ENCODE measurements at places on chromosomes 6 and 20.

- DNase-seq: peak; percentile 42
Measured at GRCh38 chr20:53216478-53216855, 244.3 kb downstream of the TSHZ2 start.

DNA sequence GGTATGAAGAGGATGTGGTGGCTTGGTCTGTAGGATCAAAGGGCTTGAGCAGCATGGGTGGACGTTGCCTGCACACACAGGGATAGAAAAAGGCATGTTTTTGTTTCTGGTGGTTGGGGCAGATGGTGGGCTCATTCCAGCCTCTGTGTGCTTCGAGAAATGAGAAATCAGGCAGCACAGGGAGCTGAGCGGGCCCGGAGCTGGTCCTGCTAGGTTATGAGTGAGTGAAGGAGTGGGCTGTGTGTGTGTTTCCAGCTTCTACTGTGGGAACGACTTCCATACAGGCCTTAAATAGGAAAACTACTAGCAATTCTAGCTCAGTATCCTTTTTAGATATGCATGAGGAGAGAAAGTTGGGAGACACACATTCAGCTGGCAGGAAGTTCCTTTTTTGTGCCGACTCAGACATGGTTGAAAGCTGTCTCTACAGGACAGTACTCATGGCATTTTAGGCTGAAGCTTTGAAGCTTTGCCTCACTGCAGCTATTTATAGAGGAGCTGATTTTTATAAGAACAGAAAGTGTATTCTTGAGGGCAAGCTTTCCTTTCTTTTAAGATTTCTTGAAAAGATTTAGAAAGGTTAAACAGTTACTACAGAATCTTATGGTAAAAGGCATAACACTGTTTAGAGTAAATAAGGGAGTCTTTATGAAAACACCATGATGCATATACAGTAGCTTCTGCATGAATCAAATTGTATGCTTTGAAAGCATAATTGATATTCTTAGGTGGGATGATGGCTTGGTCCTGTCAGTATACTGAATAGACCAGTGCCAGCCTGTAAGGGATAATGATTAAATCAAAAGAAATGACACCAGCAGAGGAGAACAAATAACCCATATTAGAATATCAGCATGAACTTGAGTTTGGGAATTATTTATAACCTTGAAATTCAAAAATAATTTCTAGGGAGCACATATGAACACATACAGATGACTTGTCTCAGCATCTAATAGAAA, 104.0 kb upstream of the MAN1A1 start:
- no peak for DNase-seq

- no peak for DNase-seq
Measured at GRCh38 chr6:24419526-24419925, 16.8 kb downstream of the MRS2 start.

GRCh38 chr6:20441236-20441635, 39.6 kb downstream of the E2F3 start:
- no peak for DNase-seq

GRCh38 chr6:122069932-122070331, 329.5 kb upstream of the HSF2 start:
- DNase-seq: no peak

GRCh38 chr6:87210979-87211378, 55.6 kb downstream of the ZNF292 start:
- DNase-seq: peak; percentile 4

- DNase-seq: no peak
Measured at GRCh38 chr6:5378331-5378730, 117.0 kb downstream of the FARS2 start.

DNA sequence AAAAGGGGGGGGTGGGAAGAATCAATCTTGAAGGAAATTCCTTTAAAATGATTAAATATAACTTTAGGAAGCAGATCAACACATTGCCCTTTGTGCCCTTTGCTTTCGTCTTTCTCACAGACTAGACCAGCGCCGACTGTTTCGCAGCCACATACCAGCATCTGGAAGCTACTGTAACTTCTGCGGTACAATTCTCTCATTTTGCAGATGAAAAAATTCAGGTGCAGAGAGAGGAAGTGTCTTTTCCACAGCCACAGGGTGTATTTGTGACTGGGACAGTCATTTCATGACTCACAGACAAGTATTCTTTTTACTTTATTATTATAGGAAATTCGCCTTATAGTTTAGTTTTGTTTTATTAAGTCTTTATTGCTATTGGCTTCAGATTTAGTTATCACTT, 84.2 kb downstream of the UST start:
- DNase-seq: peak; percentile 59

GRCh38 chr6:84390851-84391250, 163.4 kb upstream of the CEP162 start:
- no peak for DNase-seq

- no peak for DNase-seq
Measured at GRCh38 chr20:50866036-50866685, 65.1 kb downstream of the ADNP start.

DNA sequence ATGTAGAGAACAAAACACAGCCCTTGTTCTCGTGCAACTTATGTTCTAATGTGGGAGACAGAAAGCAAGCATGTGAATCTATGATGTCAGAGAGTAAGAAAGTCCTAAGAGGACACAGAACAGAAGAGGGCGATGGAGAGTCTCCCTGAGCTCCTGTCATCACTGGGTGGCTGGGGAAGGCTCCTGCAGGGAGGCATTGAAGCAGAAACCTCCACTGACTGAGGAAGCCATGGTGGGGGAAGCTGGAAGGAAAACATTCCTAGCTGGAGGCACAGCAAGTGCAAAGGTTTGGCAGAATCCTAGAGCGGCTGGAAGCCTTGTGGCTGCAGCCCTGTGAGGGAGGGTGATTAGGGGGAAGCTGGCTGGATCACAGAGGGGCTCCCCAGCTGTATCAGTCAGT, 248.0 kb downstream of the CDH26 start:
- DNase-seq: no peak

- DNase-seq: peak; percentile 95
Measured at GRCh38 chr6:30721198-30722024, 1.3 kb downstream of the TUBB start.

DNA sequence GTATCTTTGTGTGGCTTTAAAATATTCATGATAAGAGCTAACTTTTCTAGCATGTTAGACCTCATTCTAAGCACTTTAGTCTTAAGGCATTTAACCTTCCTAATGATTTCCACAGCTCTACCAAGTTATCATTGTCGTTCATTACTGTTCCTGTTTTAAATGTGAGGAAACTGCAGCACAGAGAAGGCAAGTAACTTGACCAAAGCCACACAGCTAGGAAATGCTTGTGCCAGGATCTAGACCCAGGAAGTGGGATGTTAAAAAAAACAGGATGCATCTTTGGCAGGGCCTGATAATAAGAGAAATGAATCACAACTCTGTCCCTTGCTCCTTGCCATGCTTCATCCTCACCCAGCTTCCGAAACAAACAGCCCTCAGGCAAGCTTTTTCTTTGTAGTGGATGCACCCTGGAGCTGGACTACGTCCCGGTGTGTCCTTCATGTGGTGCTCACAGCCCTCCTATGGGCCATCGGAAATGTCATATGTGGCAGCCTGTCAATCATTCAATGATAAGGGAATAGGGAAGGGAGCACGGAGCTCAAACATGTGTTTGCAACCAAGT, 196.9 kb upstream of the RREB1 start:
- no peak for DNase-seq

DNA sequence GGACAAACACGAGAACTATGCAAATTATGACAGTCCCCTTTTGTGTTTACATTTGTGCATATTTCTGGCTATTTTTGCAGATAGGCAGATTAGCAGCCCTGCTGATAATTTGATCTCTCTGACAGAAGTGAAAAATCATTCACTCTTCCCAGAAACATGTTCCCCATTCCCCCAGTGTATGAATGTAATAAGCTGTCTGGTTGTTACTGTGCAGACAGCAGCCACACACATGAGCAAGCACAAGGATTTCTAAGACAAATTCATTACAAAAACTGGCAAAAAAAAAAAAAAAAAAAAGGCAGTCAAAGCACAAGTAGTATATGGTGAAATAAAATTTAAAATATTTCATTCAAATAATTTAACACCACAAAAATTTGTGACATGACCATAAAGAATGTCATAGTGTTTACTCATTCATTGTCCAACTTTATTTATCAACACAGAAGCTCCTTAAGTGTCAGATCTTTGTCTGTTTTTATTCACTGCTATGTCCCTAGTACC, 95.5 kb upstream of the VGLL2 start:
- no peak for DNase-seq

DNA sequence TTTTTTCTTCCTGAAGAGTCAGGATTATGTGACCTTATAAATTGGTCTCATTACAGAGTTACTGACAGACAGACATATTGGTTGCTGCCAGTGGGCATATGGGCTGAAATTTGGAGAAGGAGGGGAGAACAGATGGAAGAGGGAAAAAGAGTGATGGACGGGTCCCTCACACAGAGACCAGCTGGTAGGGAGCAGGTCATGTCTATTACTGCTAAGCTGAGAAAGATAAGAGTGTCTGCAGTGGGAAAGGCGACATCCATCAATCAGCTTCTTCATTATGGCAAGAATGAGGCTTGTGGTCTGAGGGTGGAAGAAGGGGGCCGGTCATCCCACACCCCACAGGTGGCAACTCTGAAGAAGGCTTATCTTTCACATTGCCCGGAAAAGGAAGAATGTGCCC, 353.8 kb upstream of the RSPO3 start:
- DNase-seq: no peak

GRCh38 chr6:47134476-47135189, 92.5 kb upstream of the ADGRF1 start:
- no peak for DNase-seq

- DNase-seq: no peak
Measured at GRCh38 chr6:34082864-34083626, 62.8 kb downstream of the GRM4 start.

DNA sequence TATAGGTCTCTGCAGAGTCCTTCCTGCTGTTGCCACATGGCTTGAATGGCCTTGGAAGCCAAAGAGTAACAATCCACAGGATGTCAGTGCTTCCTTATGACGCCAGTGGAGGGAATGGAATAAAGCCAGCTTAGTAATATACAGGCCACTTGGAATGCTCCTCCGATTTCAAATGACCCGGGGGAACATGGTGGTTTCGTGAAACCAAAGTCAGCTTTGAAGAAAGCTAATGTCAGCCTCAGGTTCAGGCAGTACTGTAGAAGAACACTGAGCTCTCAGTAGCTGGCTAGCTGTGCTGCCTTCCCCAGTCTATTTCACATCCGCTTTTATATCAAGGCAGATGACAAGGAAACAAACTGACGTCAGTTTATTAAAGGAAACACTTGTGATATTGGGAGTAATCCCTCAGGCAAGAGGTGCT, 189.1 kb downstream of the DTNBP1 start:
- no peak for DNase-seq

DNA sequence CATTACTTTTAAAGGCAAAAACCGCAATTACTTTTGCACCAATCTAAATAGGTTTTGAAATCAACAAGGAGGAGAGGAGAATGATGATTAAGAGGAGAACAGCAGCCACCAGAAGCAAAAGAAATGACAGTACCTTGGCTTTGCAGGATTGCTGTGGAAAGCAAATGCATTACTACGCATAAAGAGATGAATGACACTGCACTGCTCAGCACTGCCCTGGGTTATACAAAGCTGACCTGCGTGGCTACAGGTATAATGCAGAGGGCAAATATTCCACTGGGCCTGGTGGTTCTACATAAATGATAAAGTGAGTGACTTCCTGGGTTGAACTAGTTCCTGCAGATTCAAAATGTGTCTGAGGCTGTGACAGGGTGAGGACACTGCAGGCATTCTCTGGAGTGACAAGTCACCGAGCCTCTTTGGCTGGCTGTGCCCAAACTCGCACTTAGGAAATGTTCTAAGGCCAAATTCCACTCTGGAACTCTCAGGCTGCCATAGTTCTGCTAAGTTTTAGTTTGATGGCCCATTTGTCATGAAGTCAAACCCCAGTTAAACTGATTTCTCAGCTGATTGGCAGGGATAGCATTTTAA, 78.6 kb downstream of the INSM1 start:
- DNase-seq: no peak

DNA sequence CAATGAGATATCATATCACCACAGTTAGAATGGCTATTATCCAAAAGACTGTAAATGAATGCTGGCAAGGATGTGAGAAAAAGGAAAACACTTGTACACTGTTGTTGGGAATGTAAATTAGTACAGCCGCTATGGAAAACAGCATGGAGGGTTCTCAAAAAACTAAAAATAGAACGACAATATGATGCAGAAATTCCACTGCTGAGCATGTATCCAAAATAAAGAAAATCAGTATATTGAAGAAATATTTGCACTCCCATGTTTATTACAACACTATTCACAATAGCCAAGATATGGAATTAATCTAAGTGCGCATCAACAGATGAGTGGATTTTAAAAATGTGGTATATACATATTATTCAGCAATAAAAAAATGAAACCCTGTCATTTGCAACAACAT, 898.9 kb upstream of the MAN1A1 start:
- DNase-seq: no peak

DNA sequence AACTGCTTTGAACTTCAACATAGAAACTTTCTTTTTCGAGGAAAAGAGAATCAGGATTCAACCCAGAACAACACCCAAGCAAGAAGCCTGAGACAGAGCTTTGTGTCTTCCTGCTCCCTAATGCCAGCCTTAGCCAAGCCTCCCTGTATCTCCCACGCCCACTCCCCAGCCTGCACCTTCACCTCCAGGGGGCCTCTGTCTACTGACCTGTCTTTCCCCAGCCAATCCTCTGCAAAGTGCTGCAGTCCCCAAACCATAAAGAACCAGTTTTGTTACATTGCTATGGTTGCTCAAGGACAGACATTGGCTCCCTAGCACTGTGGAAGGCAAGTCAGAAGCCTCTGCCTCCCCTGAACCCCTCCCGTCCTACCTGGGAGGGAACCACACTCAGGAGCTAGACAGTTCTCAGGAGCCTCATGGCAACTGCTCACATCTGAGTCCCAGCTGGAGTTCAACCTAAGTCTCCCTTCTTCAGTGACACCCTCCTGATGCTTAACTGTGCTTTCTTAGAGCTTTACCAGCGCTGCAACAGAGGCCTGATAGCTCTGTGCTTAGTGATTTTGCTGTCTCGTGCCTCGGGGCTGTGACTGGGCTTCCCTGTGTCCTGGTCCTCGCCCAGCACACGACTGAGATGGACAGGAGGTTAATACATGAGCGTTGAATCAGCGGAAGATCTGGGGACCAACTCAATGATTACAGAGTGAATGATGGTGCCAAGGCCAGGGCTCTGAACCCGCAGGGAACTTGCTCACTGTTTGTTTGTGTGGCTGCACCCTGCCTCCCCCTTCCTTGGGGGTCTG, 101.5 kb upstream of the DUSP22 start:
- peak; percentile 14 for DNase-seq

GRCh38 chr20:12941025-12941424, 67.7 kb upstream of the SPTLC3 start:
- DNase-seq: no peak

- no peak for DNase-seq
Measured at GRCh38 chr6:27517928-27518787, 45.3 kb upstream of the ZNF184 start.

DNA sequence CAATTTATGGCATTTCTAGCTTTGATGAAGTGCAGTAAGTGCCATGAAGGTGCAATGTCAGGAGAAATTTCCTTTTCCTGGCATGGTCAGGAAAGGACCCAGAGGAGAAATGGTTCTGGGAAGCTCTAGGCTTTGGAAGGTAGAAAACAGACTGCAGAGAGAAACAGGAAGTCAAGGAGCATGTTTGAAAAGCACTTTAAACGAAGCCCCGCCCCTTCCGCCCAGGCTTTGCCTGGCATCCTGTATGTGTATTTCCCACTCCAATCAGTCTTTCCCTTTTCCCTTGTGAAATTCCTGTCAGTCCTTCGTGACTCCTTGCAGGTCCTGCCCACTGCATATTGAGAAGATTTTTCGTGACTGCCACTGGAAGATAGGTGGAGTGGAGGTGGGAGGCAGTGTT, 320.9 kb upstream of the SASH1 start:
- DNase-seq: no peak

- DNase-seq: no peak
Measured at GRCh38 chr6:27743787-27744186, 168.4 kb downstream of the OR2B2 start.
